ENCODE measurements at places on chromosomes 12 and 14.

GRCh38 chr14:86613786-86614185, 1083.8 kb downstream of the FLRT2 start:
- DNase-seq: no peak

- no peak for DNase-seq
Observed at GRCh38 chr12:31984806-31985591, 25.8 kb downstream of the RESF1 start.

GRCh38 chr12:252636-253035, 10.0 kb downstream of the SLC6A13 start:
- no peak for DNase-seq

GRCh38 chr12:113161415-113162016, 12.0 kb downstream of the CFAP73 start:
- DNase-seq: no peak

GRCh38 chr14:78978896-78979295, 808.7 kb downstream of the NRXN3 start:
- no peak for DNase-seq

Data from effector memory CD8-positive, alpha-beta T cell (primary cell).